ENCODE measurements at places on chromosomes 6 and 20. TPM values are rescaled to one million over a fixed set of nuclear protein-coding genes. Genes with fewer than 3 reads are reported as not detected.

DNA sequence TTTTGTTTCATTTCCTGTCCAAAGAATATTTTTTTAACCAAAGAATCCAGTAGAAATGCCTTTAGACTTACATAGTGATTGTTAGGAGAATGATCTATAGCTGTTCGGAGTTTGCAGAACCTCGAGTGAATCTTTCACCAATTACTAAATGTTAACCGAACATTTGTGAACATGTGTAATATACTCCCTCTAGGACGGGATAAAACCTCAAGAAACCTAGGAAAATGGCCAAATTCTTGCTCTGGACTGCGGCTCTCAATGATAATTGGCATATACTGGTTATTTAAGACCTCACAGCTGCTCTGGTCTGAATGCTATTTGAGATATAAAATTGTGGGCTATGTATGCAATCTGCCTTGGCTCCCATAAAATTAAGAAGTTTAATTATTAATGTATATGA lies 137.1 kb downstream of the PACRG start:
- no peak for DNase-seq

DNA sequence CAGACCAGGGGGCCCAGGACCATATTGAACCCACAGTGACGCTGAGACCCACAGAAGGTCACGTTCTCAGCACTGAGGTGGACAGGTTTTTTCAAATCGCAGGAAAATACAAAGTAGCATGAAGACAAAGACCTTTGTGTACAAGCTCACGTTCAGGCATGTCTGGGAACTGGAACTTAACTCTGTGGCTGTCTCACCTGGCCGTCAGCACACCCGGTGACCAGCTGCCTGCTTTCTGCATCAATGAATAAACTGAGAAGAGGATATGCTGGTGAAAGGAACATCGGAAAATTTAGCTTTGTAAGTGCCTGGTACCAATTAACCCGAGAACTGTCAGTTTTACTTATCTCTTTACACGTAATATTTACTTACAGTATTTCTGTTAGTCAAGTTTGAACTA lies 36.5 kb downstream of the WDR27 start:
- no peak for DNase-seq

DNA sequence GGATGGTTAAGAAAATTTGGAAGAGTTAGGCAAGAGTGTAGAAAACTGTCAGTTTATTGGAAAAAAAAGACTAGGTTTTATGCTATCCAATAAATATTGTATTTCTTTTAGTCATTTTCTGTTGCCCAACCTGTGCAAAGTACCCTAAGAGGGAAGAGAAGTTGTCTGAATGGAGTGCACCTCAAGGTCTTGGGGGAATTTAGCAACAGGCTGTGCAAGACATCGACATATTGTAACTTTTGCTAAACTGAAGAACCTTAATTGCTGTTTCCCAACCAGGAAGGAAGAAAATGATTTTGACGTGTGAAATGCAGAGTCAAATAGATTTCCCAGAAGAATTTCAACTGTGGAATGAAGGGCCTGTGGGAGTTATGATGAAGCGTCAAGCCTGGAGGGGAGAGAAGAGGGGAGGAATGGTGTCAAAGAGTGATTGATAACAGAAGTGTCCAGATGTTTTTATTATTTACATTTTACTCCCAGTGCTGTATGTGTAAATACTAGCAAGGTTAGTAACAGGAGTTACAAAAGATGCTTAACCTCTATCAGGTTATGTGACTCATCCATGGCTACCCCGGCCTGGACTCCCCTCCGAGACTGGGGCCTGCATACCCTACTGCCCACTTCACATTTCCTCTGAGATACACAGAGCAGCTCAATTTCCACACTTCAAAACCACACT lies 246.8 kb downstream of the MYLK4 start:
- DNase-seq = no peak

DNA sequence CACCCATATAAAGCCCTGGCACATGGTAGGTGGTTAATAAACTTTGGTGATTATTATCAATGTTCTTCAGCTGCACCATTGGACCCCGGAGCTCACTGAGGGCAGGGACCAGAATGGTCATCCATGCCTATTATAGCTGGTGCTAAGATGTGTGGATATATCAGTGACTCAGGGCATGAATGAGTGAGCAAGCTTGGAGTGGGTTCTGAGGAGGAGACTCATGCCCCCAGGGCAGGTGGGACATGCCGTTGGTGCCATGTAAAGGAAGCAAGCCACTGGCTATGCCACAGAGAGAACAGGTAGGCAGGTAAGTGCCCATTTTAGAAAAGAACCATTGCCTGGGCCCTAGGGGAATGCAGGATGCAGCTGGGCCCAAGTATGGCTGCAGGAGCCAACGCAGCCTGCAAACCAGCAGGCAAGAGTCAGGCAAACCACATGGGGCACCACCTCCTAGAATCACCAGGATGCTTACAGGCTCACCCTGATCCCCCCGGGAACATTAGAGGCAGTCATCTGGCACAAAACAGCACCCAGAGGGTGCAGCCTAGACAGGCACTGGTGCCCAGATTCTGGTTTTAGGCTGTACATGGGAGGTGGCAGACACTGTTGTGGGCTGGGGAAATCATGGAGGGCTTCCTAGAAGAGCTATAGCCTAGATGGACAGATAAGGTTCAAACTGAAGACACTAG lies 23.5 kb downstream of the PLAGL2 start:
- DNase-seq = no peak

- peak; percentile 30 for DNase-seq
Observed at GRCh38 chr6:166728884-166729530, 102.0 kb upstream of the RPS6KA2 start.

DNA sequence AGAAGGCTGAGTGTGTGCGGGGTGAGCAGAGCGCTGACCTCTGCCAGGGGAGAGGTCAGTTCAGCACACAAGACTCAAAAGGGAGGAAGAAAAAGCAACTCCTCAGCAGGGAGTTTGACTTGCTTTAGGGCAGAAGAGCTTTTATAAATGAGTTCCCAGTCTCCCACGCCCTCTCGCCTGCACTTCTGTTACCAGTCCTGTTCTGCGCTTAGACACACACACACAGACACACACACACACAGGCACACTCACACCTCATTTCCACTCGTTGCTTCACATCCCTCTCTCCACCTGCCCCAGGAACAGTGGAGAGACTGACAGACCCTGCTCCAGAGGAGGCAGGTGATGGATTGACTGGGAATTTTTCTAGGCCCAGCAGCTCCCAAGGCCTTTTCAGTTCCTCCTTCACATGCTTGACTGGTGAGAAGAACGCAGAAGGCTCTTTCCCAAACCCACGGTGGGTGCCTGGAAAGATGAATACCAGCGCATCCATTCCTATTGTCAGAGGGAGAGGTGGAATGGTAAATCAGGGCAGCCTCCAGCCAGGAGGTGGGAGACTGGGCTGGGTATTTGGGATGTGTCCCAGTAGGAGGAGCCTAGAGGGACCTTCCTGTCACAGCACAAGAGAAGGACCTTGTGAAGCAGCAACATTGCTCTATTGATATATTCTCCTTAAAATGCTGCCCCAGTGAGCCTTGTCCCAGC lies 43.7 kb downstream of the JAG1 start:
- peak; percentile 38 for DNase-seq

DNA sequence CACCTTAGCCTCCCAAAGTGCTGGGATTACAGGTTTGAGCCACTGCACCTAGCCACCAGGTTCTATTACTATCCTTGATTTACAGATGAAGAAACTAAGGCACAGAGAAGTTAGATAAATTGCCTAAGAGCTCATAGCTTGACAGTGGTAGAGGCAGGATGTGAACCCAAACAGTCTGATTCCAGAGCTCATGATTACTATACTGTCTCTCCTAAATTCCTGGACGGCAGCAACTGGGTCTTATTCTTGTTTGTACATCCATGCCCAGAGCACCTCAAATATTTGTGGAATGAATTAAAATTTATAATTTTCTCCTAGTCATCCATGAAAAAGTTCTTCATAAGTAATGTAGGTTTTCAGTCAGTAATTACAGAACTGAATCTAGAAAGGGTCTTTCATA lies 15.1 kb downstream of the PDSS2 start:
- DNase-seq = no peak

DNA sequence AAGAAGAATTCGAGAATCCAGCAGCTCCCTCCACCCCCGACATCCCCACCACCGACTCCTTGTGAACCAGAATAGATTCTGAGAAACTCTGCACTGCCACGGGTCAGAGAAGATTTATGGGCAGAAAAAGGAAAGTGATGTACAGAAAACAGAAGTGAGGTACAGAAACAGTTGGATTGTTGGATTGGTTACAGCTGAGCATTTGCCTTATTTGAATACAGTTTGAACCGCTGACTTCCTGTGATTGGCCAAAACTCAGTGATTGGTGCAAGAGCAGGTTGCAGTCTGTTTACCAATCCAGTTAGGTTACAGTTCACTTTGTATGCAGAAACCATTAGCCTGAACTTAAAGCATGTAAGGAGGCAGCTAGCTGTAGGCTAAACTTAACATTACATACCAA lies 131.2 kb upstream of the HDDC2 start:
- DNase-seq = no peak

- peak; percentile 30 for DNase-seq
Observed at GRCh38 chr6:157755746-157756411, 67.2 kb upstream of the SNX9 start.

DNA sequence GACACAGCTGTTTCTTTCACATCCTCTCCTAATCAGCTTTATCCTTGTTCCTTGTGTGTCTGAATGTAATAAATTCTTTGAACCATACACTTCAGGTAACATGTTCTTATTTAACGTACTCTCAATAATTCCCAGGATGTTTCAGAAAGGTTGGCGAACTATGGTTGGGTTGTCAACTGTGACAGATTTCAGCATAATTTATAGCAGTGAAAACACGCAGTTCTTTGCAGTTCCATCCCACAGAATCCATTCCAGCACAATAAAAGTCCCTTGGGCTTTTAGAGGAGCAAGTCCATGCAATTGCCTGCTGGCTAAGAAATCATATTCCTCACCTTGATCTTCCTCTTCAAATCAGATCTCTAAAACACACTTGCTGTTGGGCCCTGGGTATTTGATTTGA lies 119.3 kb downstream of the COL9A1 start:
- DNase-seq = no peak

- no peak for DNase-seq
Observed at GRCh38 chr6:24666097-24666640, 530 bp downstream of the TDP2 start.

GRCh38 chr6:86936834-86937218 lies 502 bp upstream of the HTR1E start:
- DNase-seq = no peak

- DNase-seq = no peak
Observed at GRCh38 chr6:170410241-170410640, 103.7 kb downstream of the FAM120B start.

GRCh38 chr6:10014557-10014956 lies 400.3 kb downstream of the TFAP2A start:
- DNase-seq = no peak

DNA sequence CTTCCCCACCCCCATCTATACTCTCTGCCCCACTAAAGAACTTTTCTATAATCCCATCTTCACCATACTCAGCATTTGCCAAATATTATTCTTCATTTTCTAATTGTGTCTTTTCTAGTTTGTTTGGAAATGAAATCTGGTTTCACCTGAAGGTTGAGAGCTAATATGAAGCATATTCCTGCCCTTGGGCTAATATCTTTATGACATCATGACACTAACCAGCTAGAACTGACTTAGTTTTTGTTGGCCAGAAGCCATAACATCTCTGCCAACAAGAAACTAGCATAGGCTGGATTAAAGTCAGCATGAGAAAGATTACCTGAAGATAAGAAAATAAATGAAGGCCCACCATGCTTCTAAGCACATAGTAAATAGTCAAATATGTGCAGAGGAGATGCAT lies 16.7 kb downstream of the UNC5CL start:
- DNase-seq = no peak

- no peak for DNase-seq
Observed at GRCh38 chr6:87968435-87969278, 79.0 kb upstream of the SPACA1 start.

GRCh38 chr6:7134999-7135745 lies 27.4 kb downstream of the RREB1 start:
- peak; percentile 4 for DNase-seq

GRCh38 chr6:90175627-90176538 lies 120.8 kb downstream of the BACH2 start:
- DNase-seq = no peak

- DNase-seq = no peak
Observed at GRCh38 chr20:46990596-46991104, 96.0 kb downstream of the EYA2 start.

GRCh38 chr6:134626086-134626485 lies 308.2 kb upstream of the SGK1 start:
- DNase-seq = no peak

- peak; percentile 13 for DNase-seq
Observed at GRCh38 chr6:159427771-159428170, 258.6 kb downstream of the FNDC1 start.

- no peak for DNase-seq
Observed at GRCh38 chr6:112305795-112306564, 41.1 kb upstream of the RFPL4B start.

DNA sequence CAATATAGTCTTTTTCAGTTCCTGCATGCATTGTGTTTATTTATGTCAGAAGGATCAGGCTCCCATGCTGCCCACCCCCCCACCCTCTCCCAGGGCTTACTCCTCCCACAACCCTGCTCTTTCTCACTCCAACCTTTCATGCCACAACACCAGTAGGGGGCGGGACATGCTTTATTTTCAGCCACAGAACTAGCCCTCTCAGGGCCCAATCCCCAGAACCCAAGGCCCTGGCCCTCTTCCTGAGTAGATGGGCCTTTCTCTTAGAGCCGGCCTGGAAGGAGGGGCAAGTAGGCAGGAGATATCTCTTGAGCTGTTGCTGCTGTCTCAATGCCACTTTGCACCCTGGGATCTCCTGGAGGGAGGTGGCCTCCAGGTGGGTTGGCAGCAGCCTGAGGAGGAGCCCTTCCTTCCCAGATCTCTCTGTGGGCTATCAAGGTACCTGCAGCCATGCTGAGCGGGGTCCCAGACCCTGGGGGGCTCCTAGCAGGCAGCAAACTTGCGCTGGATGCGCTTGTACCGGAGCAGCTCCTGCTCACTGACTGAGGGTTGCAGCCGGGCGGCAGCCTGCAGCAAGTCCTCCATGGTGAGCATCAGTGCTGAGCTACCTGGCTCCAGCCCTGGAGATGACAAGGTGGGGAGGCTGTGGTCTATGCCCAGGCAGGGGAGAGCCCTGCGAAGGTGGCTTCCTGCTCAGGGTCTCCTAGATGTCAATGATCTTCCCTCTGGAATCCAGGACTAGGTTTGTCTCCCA lies 3.5 kb downstream of the GNMT start:
- no peak for DNase-seq

The CRISP3 gene
- not detected for total RNA-seq

The SPATA25 gene
- 1.1 TPM for total RNA-seq

The DCDC2 gene
- total RNA-seq = not detected

The TRIM10 gene
- not detected for total RNA-seq

The GATA5 gene
- 6.9 TPM for total RNA-seq

The SLC17A2 gene
- not detected for total RNA-seq

The DLL1 gene
- total RNA-seq = 22.0 TPM

The SGK2 gene
- total RNA-seq = 0.90 TPM

The FOXF2 gene
- total RNA-seq = 0.55 TPM

The TAP2 gene
- total RNA-seq = 3.4 TPM

The HRH3 gene
- total RNA-seq = not detected

The TNFRSF6B gene
- 1.2 TPM for total RNA-seq

The LPA gene
- total RNA-seq = not detected

The ID1 gene
- 815 TPM for total RNA-seq

The GMPR gene
- total RNA-seq = 89.5 TPM

The CTCFL gene
- total RNA-seq = not detected

The ANGPT4 gene
- total RNA-seq = 0.11 TPM

The COL12A1 gene
- 28.6 TPM for total RNA-seq

The SRC gene
- total RNA-seq = 14.3 TPM
